ENCODE measurements at places on chromosomes 4 and X.

- no peak for DNase-seq
Measured at GRCh38 chr4:77044461-77045150, 31.2 kb downstream of the CCNI start.

- DNase-seq, result no peak
Measured at GRCh38 chr4:120238277-120238973, 171.8 kb upstream of the MAD2L1 start.

- DNase-seq, result no peak
Measured at GRCh38 chr4:157992038-157992705, 180.7 kb downstream of the GASK1B start.

DNA sequence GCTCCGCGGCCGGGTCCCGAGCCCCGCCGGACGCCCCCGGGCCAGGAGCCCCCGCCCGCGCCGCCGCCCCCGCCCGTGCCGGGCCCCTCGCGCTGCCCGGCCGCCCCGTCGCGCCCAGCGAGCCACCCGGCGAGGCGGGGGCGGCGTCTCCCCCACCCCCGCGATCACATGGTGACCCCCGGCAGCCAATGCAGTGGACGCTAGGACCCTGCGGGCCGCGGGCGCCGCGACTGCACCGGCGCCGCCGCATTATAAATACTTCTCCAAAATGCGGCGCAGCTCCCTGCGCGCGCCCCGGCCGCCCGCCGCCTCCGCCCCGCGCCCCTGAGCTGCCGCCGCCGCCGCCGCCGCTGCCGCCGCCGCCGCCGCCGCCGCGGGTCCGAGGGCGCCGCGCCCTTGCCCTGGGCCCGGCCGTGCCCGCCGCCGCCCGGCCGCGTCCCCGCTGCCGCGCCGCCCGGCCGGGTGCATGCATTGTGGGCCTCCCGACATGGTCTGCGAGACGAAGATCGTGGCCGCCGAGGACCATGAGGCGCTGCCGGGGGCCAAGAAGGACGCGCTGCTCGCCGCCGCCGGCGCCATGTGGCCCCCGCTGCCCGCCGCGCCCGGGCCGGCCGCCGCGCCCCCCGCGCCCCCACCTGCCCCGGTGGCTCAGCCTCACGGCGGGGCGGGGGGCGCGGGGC is at the start of gene NAT8L:
Gene NAT8L (plus strand): TSS at position 282 of the 680 bp plus-strand sequence. CDS start 185 bp downstream, at position 467.
- no peak for DNase-seq

DNA sequence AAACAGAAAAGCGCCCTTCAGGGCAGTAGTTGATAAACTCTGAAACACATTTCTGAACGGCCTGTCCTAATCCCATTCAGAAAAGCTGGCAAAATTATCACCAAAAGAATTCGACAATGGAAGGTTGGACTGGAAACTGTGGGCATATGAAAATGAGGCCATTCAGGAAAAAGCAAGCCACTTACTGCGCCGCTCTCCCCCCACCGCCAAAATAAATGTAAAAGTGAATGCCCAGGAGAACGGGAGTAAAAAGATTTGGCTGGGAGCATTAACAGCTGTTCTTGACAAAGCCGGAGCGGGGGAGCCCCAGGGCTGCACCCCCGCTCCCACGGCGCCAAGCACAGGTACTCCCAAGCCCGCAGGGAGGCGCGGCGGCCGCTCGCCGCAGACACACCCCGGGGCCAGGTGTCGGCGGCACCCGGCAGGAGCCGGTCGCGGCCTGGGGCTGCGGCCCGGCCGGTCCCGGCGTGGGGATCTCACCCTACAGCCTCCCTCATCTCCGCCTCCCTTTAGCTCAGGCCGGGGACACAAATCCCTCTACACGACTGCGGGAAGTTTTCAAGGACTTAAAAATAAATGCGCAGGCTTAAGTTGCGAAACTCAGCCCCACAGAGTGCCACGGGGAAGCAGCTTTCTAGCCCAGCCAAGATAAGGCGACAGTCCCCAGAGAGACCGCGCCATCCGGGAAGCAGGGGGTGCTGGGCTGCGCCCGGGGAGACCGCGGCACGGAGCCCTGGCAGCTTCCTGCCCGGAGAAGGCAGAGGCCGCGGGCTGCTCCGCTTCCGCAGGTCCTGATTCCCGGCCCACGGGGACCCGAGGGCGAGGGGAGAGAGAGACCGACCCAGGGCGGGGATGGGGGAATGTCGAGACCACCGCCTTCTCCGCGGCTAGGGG is 593 bp downstream of the SH3RF1 start:
- peak; percentile 89 for DNase-seq

- DNase-seq, result no peak
Measured at GRCh38 chr4:15779809-15780208, 1.7 kb downstream of the CD38 start.

DNA sequence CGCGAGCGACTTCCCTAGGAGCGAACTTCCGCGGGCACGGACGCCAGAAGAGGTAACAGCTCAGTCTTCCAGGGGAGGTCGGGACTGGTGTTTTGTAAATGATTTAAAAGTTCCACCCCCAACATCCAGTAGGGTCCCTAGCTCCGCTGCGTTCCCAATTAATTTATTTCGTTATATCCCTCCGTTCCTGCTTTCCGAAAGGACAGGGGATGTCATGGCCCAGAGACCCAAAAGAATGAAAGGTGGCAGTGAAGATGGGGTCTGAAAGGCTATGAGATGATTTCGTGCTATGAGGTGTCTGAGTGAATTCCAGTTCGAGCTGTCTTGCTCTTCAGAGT is 373 bp upstream of the SMIM43 start:
- no peak for DNase-seq

- DNase-seq, result no peak
Measured at GRCh38 chrX:81208916-81209315, 7.0 kb downstream of the SH3BGRL start.

DNA sequence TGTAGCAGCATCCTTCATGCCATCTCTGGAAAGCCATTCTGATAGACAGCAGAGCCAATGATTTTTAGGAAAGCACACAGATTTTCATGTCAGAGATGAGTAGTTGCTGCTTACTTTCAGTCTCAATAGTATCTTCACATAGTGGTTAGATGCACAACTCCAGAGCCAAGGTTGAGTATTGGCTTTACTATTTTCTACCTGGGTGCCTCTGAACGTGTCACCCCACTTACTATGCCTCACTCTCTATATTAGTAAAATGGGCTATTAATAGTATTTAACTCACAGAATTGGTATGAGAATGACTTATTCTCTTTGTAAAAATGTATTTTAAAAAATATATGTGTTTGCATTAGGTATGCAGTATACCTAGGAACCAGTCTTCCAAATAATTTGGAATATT is 108.8 kb upstream of the STIM2 start:
- no peak for DNase-seq

DNA sequence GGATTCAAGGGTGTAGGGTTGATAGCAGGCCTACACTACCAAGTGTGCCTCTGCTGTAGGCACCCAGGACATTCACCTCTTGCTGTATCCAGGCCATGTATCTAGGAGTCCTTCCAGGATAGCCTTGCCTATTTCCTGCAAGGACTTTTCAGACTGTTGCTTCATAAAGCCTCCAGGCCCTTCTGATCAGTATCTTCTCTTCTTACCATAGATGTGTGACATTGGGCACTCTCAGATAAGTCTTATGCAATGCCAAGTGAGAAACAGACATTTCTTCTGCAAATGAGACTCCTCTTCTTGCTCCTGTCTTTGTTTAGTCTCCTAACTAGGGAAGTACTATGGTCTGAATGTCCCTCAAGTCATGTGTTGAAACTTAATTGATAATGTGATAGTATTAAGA is 386.8 kb downstream of the ANKRD50 start:
- DNase-seq, result no peak

DNA sequence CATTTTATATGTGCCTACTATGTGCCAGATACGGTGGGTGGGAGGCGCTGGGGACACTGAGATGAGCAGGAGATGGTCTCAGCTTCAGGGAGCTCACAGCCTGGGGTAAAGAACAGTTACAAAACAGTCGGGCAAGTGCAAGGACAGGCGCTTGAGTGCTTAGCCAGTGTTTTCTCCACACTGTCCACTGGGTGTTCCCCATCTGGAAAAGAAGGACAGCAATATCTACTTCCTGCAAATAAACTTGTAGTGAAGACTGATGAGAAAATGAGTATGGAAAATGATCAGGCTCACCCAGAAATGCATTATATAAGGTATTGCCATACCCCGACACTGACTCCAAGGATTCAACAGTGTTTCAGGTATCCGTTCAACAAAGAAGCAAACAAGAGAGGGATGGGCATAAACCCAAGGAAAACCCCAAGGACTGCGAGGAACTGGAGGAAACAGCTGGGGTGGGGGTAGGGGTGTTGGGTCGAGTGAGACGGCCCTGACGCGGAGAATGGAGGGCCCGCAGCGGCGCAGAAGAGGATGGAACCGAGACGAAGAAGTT is 835 bp downstream of the TMEM185A start:
- DNase-seq, result no peak

DNA sequence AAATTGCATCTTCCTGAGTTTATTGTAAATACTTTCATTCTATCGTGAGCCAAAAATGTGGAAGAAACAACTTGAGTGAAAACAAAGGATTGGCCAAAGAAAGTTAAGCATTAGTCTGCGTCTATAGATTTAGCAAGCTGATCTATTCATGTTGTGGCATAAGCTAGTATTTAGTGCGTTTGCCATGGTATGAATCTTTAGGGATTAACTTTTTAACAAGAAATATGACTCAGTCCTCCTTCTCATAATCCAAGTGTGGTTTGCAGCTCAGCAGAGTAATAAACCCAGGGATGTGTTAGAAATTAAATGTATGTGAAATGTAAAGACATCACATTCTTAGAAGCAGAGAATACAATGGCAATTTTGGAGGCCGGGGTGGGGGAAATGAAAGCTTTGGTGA is 1110.9 kb downstream of the NLGN4X start:
- DNase-seq, result no peak

DNA sequence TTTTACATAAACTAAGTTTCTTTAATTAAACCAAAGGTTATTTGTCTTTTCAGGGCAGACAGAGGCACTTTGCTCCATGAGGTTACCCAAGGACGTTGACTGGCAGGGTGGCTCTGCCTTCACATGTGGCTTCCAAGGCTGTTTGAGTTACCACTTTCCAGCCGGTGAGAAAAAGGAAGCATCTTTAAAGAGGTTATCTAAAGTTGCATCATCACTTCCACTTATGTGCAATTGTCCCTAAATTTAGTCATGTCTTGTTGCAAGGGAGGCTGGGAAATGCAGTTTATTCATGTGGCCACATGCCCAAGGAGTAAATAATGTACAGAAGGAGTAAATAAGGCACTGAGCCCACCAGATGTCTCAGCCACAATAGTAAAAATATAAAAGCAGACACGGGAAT is 29.0 kb upstream of the RAP1GDS1 start:
- DNase-seq, result no peak

DNA sequence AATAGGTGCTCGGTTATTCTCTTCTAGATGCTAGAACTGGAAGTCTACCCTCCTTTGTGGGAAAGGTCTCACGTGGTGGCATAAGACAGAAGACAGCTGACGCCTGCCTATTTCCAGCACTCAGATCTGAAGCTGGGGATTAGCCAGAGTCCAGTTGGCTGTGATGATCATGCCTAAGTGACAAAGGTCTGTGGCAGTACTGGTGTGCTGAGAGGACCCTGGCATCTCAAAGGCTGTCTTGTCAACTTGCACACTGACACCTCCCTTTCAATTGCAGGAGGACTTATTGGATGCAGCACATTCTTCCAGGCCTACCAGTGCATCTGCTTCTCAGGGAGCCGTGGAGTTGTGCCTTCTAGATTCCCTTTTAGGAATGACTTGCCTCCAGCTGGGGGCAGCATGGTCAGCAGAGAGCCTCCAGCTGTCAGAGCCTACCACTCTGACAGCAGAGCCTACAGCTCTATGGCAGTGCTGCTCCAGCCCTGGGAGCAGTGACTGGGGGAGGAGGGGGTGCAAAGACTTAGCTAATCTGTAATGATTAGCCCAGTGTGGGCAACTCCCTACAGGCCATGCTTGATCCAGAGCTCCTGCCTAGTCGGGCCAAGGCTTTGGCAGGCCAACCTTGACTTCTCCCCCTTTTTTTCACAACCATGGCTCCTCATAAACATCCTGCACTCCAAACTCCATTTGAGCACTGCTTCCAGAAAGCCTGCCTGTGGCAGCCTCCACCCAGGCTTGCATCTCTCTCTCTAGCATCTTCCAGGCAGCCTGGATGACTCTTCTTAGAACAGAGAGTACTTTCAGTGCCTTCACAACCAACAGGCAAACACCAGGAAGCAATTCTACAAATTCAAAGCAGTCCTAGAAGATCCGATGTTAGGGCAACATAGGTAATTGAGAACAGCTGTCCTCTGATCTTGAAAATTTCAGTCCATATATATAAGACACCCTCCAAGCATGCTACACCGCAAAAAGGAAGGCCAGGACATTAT is 13.8 kb upstream of the FGFBP2 start:
- DNase-seq, result no peak

GRCh38 chrX:107845625-107846024 is 20.0 kb downstream of the MID2 start:
- DNase-seq, result no peak

DNA sequence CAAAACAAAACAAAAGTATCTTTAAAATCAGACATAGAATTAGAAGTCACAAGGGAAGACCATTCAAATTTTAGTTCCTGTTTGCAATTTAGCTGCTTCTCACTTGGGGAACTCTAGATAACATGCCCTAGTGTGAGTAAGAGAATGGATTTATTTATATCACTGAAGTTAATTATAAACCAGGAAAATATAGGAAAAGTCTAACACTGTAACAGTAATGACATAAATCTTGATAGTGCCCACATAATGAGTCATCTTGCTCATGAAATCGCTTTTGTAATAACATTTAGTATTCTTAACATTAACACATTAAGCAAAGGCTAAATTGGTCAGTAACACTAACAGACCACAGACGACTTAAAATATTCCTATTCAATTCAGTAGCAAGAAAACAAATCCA is 710.7 kb downstream of the STPG2 start:
- no peak for DNase-seq

GRCh38 chr4:11505221-11505971 is 76.7 kb upstream of the HS3ST1 start:
- no peak for DNase-seq

- DNase-seq, result no peak
Measured at GRCh38 chr4:88629826-88630225, 37.5 kb downstream of the HERC3 start.

DNA sequence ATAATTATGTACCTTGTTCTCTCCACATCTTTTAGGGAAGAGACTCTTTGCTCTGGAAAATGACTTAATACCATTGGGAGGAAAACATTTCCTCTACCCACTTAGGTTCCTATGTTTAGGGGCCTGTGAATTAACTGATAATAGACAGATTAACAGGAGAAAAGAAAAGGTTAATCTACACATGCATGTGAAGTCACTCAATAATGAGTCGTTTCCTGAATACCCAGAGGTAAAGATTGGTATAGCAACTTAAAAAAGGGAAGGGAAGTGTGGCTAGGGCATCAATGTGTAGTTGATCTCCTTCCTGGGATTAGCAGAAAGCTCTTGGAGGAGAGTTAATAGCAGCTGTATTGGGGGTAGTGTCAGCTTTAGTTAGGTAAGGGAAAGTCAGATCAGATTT is 419.5 kb upstream of the ATOH1 start:
- no peak for DNase-seq

GRCh38 chr4:49032440-49033161 is 46.5 kb downstream of the CWH43 start:
- DNase-seq, result no peak
